ENCODE measurements at places on chromosomes 7 and 10.

GRCh38 chr10:48406204-48406603 lies 99.7 kb downstream of the MAPK8 start:
- no peak for DNase-seq

DNA sequence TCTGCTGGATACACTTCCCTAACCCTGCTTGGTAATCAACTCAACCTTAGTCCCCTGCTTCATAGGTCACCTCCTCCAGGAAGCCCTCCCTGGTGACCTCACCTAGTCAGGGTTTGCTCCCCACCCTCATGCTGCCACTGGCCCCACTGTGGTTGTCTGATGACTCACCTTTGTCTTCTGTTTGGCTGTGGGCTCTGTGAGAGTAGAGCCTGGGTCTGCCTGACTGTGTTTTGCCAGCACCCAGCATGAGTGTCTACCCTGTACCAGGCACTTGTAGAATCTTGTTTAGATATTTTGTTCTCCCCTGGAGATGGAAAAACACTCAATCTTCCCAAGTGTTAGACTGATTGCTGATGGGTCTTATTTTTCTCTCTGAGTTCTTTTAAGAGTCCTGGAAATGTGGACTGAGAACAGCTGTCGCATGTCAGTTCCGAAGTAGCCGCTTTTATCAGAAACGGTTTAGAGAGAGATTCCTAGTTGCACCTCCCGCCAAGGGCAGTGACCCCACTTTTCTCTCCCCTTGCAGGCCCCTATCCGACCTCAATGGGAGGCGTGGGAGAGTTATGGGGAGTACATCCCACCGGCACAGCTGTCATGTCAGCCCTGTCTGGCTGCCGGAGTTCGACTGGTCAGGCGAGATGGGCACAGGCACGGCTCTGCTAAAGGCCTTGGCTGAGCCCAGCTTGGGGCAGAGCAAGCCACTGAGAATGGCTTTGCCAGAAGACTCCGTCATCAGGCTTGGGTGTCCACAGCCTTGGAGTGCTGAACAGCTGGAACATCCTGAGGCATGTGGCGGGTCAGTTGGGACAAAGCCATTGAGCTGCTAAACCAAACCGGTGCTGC lies 134.3 kb downstream of the GRK5 start:
- peak; percentile 58 for DNase-seq

- DNase-seq = no peak
Observed at GRCh38 chr7:32893207-32893524, 1.6 kb upstream of the KBTBD2 start.

DNA sequence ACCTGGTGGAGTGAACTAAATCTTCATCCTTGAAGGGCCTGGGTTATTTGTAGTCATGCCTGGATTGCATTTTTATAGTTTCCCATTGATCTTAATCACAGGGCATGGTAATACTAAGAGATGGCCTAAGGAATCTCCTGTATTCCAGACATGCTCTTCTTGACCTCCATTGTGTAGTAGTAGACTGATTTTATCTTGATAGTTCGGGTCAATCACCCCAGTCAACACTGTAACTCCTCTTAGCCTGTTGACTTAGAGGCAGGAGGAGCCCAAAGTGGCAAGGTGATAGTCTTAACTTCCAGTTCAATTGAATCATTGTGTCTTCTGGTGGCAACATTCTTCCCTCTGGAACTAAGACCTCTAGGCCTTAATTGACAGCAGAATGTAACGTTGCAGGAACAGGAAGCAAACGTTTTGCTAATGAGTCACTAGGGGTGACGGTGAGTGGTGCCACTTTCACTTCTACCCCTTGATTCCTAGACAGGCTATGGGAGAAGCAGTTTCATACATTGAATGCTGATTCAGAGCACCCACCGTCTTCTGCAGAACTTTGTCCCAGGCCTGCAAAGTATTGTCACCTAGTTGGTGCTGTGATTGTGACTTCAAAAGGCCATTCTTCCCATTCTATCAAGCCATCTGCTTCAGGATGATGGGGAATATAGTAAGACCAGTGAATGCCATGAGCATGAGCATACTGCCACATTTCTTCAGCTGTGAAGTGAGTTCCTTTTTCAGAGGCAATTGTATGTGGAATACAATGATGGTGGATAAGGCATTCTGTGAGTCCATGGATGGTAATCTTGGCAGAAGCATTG lies 24.0 kb upstream of the PAPSS2 start:
- DNase-seq = peak; percentile 43

DNA sequence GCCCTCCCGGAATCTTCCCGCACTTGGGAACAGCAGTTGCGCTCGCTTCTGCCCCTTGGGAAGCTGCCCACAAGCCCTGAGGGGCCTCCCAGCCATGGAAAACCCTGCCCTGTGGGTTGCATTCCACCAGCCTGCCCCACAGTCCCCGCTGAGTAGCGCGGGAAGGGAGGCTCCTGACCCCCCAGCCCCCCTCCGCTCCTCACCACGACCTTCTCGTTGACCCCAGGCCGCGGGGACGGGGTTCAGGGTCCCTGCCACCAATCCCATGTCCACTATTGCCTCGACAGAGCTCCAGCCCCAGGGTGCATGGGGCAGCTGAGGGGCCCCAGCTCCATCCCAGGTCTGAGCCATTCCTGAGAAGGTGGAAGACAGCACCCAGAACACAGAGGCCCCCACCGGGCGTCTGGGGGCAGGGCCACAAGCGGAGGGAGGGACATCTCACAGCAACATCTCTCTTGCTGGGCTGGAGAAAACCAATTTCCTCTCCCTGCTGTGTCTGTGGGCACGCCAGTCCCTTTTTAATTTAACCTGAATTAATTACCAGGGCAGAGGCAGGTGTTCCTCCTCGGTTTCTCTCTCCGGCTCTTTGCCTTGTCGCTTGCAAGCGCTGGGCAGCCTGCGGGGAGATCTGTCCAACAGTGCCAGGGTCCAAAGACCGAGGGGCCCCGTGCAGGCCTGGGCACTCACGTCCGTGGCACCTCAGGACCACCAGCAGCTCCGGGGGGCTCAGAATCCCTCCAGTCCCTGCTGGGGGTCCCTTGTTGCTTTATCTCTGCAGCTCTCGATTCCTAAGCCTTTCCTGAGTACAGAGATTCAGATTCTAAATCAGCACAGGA lies 57.9 kb downstream of the FOXL3 start:
- no peak for DNase-seq

GRCh38 chr10:76245951-76246495 lies 814.6 kb downstream of the LRMDA start:
- no peak for DNase-seq

Measured in myocyte (in vitro differentiated cells).